ENCODE measurements at places on chromosomes 4 and X.

GRCh38 chr4:33063241-33063640 is 2343.1 kb downstream of the PCDH7 start:
- DNase-seq = peak; percentile 48

DNA sequence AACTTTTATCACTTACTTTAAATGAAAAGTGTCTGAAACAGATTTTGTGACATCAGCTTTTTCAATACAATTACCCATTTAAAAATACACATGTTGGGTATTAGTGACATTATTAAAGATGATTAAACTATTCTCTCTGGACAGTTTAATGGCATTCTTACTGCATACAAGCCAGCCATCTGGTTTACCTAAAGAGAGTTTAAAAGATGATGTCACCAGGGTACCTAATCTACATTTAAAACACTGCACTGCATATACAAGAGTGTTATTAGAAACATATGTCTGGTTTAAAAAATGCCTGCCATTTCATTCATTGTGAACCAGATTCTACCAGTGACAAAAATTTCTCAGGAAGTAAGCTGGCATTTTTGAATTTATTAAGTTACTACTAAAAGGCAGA is 919.1 kb downstream of the ADGRL3 start:
- no peak for DNase-seq

- peak; percentile 21 for DNase-seq
Measured at GRCh38 chrX:47030339-47030738, 47.9 kb upstream of the RGN start.

GRCh38 chr4:106425576-106425975 is 57.0 kb upstream of the GIMD1 start:
- DNase-seq = no peak

DNA sequence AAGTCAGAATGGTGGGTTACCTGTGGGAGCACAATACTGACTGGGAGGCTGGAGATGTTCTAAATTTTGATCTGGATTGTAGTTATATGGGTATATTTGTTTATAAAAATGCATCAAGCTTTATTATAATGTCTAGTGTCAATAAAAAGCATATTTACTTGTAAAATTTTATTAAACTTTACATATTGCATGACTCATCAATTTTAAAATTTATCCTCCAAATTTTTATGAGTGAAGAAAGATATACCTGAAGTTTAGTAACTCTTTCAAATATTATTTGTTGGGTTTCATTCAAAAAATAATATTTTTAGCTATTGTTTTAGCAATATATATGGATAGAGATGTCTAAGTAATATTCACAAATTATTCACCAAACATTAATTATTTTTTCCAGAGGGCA is 103.0 kb downstream of the ANXA5 start:
- DNase-seq = no peak

GRCh38 chr4:6229095-6229494 is 28.7 kb upstream of the JAKMIP1 start:
- DNase-seq = no peak

DNA sequence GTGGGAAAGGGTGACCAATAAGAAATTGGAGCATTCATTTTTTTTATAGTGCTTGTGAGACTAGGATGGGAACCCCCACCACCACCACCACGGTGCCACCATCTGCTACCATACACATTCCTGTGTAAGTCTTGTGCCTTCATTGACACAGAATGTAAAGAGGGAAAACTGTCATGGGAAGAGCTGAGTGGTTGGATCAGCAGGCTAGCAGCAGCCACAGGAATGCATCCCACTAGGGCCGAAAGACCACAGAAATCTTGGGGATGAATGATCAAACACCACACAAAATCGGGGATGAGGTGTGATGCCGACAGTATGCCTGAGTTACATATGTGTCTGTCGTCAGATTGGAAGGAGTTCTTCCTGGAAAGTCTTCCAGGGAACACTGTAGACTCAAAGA is 69.2 kb downstream of the SRPX start:
- DNase-seq = no peak

DNA sequence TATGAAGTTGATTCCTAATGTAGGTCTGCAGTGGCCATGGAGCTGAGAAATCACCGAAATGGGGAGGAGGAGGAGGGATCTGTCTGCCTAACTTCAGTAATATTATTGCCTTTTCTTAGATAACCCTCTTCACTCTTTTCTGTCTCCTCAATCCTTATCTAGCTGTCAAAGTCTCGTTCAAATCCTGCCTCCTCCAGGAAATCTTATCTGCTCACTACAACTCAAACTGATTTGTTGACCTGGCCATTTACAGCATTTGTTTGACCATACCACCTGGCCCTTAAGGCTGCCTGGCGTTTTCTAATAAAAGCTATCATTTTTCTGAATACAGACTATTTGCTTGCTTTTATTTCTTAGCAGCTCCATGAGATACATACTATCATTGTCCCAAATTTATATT is 33.8 kb downstream of the GALNT7 start:
- DNase-seq = no peak

GRCh38 chr4:86302251-86302650 is 57.6 kb downstream of the MAPK10 start:
- no peak for DNase-seq

- no peak for DNase-seq
Measured at GRCh38 chrX:15855568-15856221, 1.1 kb upstream of the AP1S2 start.

Data from GM04503 (cell line).